Glutamatergic neuron (in vitro differentiated cells): ENCODE measurements at places on chromosomes 3 and 15. TPM values are rescaled to one million over a fixed set of nuclear protein-coding genes. Genes with fewer than 3 reads are reported as not detected.
A peak's percentile ranks its signal among the peaks of the same experiment; 100 is the strongest.

- DNase-seq = no peak
- H3K4me1 ChIP-seq = no peaks in the 10 kb centered on the region
- H3K36me3 ChIP-seq = peaks cover 6% of the 10 kb centered on the region
- H3K27me3 ChIP-seq = peaks cover 5% of the 10 kb centered on the region
- H3K27ac ChIP-seq = no peak overlapping the region
These were observed 133.1 kb upstream of the LRRN1 start for GRCh38 chr3:3665961-3666640.

GRCh38 chr3:129305592-129306091 lies 27.0 kb downstream of the HMCES start:
- H3K4me1 ChIP-seq = peaks cover 13% of the 10 kb centered on the region
- no peaks in the 10 kb centered on the region for H3K36me3 ChIP-seq
- peaks cover 5% of the 10 kb centered on the region for H3K27me3 ChIP-seq
- peak overlapping the region; percentile 88 for H3K4me3 ChIP-seq

- H3K36me3 ChIP-seq = no peaks in the 10 kb centered on the region
- H3K27ac ChIP-seq = no peak overlapping the region
- no peaks in the 10 kb centered on the region for H3K27me3 ChIP-seq
- DNase-seq = no peak
These were observed 43.9 kb downstream of the ADCY5 start for GRCh38 chr3:123405021-123405420.

- no peak overlapping the region for H3K27ac ChIP-seq
- H3K4me3 ChIP-seq = no peak overlapping the region
- H3K4me1 ChIP-seq = peaks cover 10% of the 10 kb centered on the region
- peaks cover 11% of the 10 kb centered on the region for H3K36me3 ChIP-seq
- DNase-seq = no peak
These were observed 35.2 kb upstream of the RFTN1 start for GRCh38 chr3:16548721-16549120.

The ANKRD63 gene
- not detected for total RNA-seq

The IGSF10 gene
- total RNA-seq = 0.05 TPM
